ENCODE measurements at places on chromosomes 6 and 20.

DNA sequence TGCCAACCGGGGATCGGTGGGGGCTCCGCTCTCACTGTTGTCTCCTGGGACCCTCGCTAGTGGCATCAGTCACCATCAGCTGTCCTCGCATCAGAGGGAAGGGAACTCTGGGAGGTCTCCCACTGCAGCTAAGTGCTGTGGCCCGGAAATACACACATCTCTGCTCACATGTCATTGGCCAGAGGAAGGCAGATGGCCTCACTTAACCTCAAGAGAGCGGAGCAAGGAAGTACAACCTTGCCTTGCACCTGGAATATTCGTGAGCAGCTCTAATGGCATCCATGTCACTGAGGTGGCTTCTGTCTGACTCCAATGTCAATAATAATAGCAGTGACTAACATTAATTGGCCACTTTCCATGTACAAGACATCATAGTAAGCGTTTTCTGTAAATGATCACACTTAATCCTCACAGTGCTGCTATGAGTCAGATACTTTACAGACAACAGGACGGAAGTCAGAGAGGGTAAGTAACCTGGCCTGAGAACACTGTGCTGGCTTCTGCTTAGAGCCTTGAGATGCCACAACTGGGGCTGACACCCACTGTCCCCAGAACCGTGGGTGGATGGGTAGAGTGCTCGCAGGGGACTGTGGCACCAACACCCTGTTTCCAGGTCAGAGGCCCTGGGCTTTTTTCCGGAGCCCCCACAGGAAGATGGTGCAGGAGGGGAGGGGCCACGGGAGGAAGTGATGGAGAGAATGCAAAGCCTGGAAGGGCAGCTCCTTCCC is 6.0 kb downstream of the LHFPL5 start:
- no peaks in the 10 kb centered on the region for H3K4me1 ChIP-seq
- H3K4me3 ChIP-seq = no peak overlapping the region
- no peaks in the 10 kb centered on the region for H3K27me3 ChIP-seq
- no peaks in the 10 kb centered on the region for H3K36me3 ChIP-seq
- no peak overlapping the region for H3K27ac ChIP-seq

GRCh38 chr6:122069932-122070331 is 329.5 kb upstream of the HSF2 start:
- H3K4me1 ChIP-seq = no peaks in the 10 kb centered on the region
- DNase-seq = no peak
- H3K27me3 ChIP-seq = no peaks in the 10 kb centered on the region
- H3K27ac ChIP-seq = no peak overlapping the region
- H3K36me3 ChIP-seq = no peaks in the 10 kb centered on the region

- no peaks in the 10 kb centered on the region for H3K4me1 ChIP-seq
- no peaks in the 10 kb centered on the region for H3K27me3 ChIP-seq
- H3K36me3 ChIP-seq = no peaks in the 10 kb centered on the region
- H3K4me3 ChIP-seq = no peak overlapping the region
- DNase-seq = peak; percentile 50
- H3K27ac ChIP-seq = no peak overlapping the region
These were observed 2.0 kb upstream of the CAPN11 start for GRCh38 chr6:44156494-44157151.

DNA sequence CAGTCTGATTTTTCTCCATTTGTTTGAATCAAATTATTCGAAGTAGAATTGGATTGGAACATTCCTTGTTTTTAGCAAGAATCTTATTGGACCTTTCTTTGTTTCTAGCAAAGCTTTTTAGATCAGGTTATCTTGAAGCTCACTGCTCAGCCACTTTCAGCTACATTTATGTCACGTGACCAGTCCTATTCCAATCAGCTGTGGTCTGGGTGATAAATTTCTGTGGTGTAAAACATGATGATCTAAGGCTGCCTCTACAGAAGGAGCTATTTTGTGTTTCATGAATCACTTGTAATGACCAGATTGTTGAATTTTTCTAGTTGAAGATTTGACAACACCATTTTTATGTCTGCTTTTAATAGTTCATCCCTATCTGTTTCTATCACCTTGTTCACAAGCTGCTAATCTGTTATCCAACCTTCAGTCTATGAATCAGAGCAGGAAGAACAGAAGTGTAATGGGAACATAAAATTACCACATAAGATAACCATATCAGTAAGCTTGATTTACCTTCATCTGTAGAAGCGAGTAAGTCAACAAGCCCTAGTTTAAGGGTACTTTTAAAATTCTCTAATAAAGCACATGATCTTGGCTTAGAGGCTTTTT is 101.0 kb upstream of the MAP3K7 start:
- no peaks in the 10 kb centered on the region for H3K27me3 ChIP-seq
- no peaks in the 10 kb centered on the region for H3K36me3 ChIP-seq
- DNase-seq = no peak
- no peak overlapping the region for H3K27ac ChIP-seq
- H3K4me3 ChIP-seq = no peak overlapping the region

- no peak for DNase-seq
- no peaks in the 10 kb centered on the region for H3K27me3 ChIP-seq
- H3K4me3 ChIP-seq = no peak overlapping the region
- H3K36me3 ChIP-seq = no peaks in the 10 kb centered on the region
- H3K27ac ChIP-seq = no peak overlapping the region
- H3K4me1 ChIP-seq = no peaks in the 10 kb centered on the region
These were observed 403.7 kb downstream of the CDH26 start for GRCh38 chr20:60361761-60362395.

DNA sequence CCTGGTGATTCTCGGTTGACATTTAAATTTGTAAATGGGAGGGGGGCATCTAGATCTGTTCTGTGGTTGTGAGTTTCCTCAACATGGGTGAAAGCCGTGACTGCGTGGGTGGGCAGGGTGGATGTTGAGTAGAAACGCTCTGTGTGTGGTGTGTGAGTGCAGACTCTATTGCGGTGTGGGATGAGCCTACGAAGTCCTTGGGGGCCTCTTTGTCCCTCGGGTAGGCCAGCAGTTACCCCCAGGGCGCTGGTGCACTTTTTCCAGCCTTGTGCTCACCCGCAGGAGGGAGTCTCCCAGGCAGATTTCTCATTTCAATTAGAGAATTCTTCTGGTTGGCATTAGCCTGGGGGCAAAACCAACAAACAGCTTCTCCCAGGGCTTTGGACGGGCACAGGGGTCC is 10.6 kb downstream of the TOX2 start:
- no peaks in the 10 kb centered on the region for H3K4me1 ChIP-seq
- H3K4me3 ChIP-seq = no peak overlapping the region
- DNase-seq = no peak
- H3K36me3 ChIP-seq = no peaks in the 10 kb centered on the region
- H3K27me3 ChIP-seq = no peaks in the 10 kb centered on the region

- no peaks in the 10 kb centered on the region for H3K27me3 ChIP-seq
- peaks cover 4% of the 10 kb centered on the region for H3K4me1 ChIP-seq
- no peaks in the 10 kb centered on the region for H3K36me3 ChIP-seq
- DNase-seq = no peak
- H3K4me3 ChIP-seq = peak overlapping the region; percentile 34
These were observed 1.7 kb downstream of the TNF start for GRCh38 chr6:31576897-31577578.

DNA sequence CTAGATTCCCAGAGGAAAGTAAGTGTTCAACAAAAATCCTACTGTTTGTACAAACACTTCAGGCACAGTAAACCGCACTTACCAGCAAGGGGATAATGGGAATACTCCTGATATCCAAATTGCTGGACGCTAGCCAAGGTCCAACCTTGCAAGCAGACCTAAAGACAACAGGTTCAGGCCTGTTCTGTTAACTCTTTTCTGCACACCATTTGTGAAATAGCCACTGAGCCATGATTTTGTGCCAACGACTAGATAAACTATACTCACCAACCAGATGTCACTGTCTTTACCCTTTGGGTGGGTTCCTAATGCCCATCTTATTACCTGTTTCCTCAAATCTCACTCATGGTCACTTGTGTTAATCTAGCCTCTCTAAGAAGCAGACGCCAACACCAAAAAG is 43.5 kb downstream of the GOPC start:
- no peaks in the 10 kb centered on the region for H3K4me1 ChIP-seq
- H3K27ac ChIP-seq = no peak overlapping the region
- H3K27me3 ChIP-seq = no peaks in the 10 kb centered on the region
- H3K4me3 ChIP-seq = no peak overlapping the region

GRCh38 chr20:57481281-57481711 is 43.6 kb downstream of the CTCFL start:
- no peak overlapping the region for H3K27ac ChIP-seq
- no peaks in the 10 kb centered on the region for H3K36me3 ChIP-seq
- no peaks in the 10 kb centered on the region for H3K27me3 ChIP-seq
- H3K4me3 ChIP-seq = no peak overlapping the region

DNA sequence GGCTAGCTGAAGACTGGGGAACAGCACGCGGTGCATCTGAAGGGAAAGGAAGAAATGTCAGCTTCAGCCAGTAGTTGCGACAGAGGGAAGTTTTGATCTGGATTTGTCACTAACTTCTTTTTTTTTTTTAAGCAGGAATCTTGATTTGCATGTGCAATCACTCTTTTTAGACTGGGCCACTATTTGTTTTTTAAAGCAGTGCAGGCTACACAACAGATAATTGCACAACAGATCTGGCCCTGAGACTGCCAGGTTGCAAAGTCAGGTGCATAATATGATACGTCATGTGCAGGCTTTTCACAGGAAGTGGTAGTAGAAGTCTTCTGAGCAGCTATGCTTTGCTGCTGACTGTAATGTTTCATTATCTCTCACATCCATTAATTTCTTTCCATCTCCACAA is 13.5 kb downstream of the PFDN4 start:
- no peaks in the 10 kb centered on the region for H3K36me3 ChIP-seq
- H3K27ac ChIP-seq = no peak overlapping the region
- H3K4me1 ChIP-seq = no peaks in the 10 kb centered on the region
- H3K27me3 ChIP-seq = no peaks in the 10 kb centered on the region
- no peak for DNase-seq
- no peak overlapping the region for H3K4me3 ChIP-seq

- no peak overlapping the region for H3K4me3 ChIP-seq
- H3K36me3 ChIP-seq = no peaks in the 10 kb centered on the region
- H3K27me3 ChIP-seq = no peaks in the 10 kb centered on the region
- H3K27ac ChIP-seq = no peak overlapping the region
- no peak for DNase-seq
These were observed 648.5 kb downstream of the HTR1B start for GRCh38 chr6:76814496-76815458.

- H3K4me1 ChIP-seq = no peaks in the 10 kb centered on the region
- no peak overlapping the region for H3K27ac ChIP-seq
- H3K27me3 ChIP-seq = no peaks in the 10 kb centered on the region
- H3K4me3 ChIP-seq = no peak overlapping the region
- no peaks in the 10 kb centered on the region for H3K36me3 ChIP-seq
These were observed 130.5 kb downstream of the EDN1 start for GRCh38 chr6:12420626-12421025.

DNA sequence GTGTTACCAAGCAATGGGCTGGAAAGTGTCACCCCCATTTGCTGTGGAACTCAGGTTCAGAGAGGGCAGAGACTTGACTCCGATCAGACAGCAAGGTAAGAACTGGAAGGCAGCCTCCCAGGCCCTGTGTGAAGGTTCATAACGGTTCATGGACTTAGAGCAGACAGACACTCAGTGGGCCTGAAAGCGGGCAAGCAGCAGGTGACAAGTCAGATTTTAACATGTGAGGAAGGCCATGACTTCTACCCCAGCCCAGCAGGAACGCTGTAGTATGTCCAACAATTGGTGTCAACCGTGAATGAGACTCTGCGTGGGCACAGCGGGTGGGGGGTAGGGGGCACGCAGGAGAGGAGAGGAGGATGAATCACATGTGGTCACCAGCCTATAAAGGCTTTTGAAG is 217.6 kb upstream of the SNX9 start:
- H3K27me3 ChIP-seq = no peaks in the 10 kb centered on the region
- DNase-seq = no peak
- H3K4me1 ChIP-seq = no peaks in the 10 kb centered on the region
- no peaks in the 10 kb centered on the region for H3K36me3 ChIP-seq
- H3K27ac ChIP-seq = no peak overlapping the region
- no peak overlapping the region for H3K4me3 ChIP-seq

DNA sequence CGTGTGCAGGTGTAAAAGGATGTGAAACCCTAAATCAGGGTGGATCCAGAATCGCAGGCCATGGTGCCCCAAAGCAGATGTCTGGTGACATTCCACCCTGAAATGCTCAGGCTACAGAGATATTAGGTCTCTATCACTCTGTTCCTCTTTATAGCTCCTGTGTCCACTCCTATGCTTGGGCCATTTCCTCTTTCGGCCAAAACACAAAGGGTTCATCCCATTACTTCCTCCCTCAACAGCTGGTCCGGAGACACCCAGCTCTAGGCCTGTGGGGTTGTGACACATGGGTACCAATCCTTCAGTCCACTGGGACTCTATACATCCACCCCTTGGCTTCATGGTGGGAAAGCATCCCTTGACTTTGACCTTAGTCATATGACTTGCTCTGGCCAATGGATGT is 1.7 kb upstream of the SIGLEC1 start:
- H3K27ac ChIP-seq = no peak overlapping the region
- DNase-seq = no peak
- no peaks in the 10 kb centered on the region for H3K36me3 ChIP-seq
- no peaks in the 10 kb centered on the region for H3K4me1 ChIP-seq
- H3K4me3 ChIP-seq = no peak overlapping the region

DNA sequence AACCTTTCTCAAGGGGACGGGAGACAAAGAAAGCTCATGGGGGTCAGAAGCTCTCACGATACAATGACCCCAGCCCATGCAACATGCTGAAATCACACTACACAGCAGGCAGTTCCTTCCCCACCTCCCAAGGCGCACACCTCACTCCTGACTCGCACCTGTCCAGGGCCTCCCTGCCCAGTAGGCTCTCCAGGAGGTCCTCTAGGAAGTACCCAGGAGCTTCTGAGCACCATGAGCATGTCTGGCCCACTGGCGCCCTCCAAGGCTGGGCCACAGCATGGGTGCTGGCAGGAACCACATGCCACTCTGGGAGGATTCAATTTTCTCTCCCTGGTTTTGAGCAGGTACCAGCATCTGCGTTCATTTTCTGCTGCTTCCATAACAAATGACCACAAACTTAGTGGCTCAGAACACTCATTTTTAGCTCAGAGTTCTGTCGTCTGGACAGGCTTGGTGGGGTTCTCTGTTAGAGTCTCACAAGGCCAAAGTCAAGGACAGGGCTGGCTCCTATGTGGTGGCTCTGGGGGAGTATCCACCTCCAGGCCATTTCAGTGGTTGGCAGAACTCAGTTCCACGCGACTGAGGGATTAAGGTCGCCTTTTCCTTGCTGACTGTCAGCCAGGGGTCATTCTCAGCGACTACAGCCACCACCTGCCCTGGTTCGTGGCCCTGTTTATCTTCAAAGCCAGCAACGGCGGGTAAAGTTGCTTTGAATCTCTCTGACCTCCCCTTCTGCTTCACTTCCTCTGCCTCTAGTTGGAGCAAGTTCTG is 32.7 kb downstream of the ACSS1 start:
- no peaks in the 10 kb centered on the region for H3K27me3 ChIP-seq
- H3K27ac ChIP-seq = no peak overlapping the region
- DNase-seq = no peak
- no peaks in the 10 kb centered on the region for H3K4me1 ChIP-seq
- no peaks in the 10 kb centered on the region for H3K36me3 ChIP-seq

- H3K4me1 ChIP-seq = no peaks in the 10 kb centered on the region
- no peaks in the 10 kb centered on the region for H3K36me3 ChIP-seq
- peak overlapping the region; percentile 44 for H3K27ac ChIP-seq
- peak; percentile 66 for DNase-seq
- H3K27me3 ChIP-seq = no peaks in the 10 kb centered on the region
These were observed 13.1 kb downstream of the ZNF341 start for GRCh38 chr20:33744773-33745385.

Data from colonic mucosa (tissue), 4 donors.